GDM1 (cell line): ENCODE measurements at places on chromosomes 7 and 10.

- no peak for DNase-seq
Measured at GRCh38 chr7:158369866-158370265, 217.8 kb downstream of the PTPRN2 start.

DNA sequence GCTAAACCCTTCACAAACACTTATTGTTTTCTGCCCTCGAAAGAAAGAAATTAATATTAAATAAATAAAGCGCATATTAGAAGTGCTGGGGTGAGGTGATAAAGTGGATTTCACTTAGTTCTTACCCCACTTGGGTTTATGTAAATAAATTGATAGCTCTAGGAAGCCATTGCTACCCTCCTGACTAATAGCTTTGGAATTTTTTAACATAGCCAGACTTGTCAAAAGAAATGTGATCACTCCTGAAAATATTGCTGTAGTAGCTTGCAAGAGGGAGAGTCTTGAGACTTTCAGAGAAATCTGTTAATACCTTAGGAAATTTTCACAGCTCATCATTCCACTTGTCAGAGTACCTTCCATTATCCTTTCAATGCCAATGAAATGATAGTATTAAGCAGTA lies 7.6 kb downstream of the ARL5B start:
- DNase-seq = no peak

DNA sequence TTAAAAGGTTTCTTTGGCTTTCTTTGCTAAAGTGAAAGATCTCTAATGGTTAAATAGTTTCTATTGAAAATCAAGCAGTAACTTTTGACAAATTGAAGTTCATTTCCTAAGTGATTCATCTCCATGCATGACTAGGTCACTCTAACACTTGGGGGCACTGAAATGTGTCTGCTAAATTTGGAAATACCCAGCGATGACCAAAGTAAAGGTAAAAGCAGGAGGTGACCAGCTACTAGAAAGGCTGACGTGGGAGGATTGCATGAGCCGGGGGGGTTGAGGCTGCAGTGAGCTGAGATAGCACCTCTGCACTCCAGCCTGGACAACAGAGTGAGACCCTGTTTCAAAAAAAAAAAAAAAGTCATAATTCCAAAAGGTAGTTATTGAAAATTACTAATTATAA lies 111.8 kb upstream of the GPR141 start:
- DNase-seq = no peak

DNA sequence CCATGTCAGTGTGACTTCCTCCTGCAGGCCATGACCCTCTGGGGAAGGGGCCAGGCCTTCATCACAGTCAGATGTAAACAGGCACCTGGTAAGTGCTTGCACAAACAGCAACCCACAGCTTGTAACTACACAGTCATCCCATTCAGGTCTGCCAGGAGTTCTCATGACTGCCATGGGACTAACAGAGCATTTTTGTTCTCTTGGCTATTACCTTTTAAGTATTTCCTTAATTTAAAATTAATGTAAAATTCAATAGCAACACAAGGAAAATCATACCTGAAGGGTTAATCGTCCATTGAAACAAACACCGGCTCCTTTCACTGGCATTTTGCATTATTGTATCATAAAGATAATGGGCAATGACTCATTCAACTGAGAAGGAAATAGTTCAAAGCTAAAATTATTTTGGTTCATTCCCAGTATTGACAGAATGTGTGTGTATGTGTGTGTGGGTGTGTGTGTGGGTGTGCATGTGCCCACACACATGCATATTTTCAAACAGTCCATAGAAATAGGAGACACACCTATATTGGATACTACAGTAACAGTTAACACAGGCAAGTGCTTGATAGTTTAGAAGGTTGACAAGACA lies 307.9 kb downstream of the WDR11 start:
- DNase-seq = no peak

GRCh38 chr7:18087687-18088078 lies 60.0 kb upstream of the PRPS1L1 start:
- DNase-seq = no peak

- no peak for DNase-seq
Measured at GRCh38 chr7:26843705-26844104, 20.7 kb downstream of the SKAP2 start.

GRCh38 chr10:97178074-97178473 lies 7.7 kb downstream of the SLIT1 start:
- DNase-seq = no peak

- DNase-seq = no peak
Measured at GRCh38 chr7:111409714-111410422, 152.4 kb downstream of the IMMP2L start.

DNA sequence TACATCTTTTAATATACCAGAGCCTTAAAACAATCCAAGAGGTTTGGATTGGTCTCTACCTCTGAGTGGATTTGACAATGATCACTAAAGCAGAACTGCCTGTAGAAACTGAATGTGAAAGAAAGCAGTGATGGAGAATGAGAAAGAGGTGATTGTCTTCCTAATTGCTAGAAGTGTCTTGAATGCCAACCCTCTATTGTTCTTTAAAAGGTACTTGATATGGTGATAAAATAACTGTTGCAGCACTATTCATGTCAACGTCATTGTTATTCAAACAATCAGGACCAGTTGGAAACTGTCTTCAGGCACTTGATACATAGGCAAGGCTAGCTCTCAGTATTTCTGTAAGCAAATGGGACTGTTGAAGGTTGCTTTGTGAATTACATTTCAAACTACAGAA lies 47.9 kb upstream of the ITPRID1 start:
- DNase-seq = no peak

DNA sequence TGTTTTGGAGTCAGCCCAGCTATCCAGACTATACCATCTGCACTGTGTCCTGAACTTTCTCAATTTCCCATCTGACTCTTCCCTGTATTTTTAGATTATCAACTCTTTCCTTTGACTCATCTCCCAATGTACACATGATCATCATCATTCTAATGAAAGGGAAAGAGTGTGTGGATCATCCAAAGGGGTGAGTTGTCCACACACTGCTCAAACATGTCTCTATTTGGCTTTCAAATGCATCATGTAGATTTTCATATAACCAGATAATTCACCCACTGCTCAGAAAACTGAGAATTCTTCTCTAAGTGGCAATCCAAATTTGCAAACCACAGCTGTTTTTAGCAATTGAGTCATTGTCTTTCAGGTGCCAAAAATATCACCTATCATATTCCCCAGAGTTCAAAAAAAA lies 190.2 kb upstream of the HPS1 start:
- no peak for DNase-seq

DNA sequence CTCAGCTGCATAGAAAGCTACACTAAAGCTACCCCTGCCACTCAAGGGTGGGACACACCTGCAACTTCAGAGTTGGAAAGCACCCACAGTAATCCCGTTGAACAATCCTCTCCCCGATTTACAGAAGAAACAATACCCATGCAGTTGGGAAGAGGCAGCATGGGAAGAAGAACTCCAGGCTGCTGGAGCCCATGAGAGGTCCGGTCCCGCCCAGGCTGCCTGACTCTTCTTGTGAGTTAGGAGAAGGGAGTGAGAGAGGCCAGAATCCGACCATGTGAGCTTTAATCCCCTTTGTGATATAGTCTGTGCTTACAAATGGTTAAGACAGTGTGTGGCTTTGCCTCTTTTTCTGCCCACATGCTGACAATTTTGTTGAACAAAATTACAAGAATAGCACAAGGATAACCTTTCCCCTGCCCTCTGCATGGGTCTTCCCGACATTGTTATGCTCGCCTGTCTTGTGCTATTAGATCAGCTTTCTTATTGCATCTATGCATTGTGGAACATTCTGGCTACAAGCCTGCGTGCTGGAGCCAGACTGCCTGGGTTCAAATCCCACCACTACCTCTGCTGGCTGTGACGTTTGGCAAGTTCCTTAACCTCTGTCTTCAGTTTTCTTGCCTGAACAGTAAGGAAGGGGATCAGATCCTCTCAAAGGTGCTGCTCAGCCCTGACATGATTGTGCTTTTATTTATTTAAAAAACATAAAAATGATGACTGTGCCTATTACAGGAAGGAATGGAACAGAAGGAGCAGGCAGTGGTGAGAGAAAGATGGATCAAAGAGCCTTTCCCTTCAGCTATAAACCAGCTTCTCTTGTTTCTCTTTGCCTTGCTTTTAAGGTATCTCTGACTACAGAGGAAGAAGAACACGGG lies 56.0 kb downstream of the BPGM start:
- DNase-seq = no peak

- no peak for DNase-seq
Measured at GRCh38 chr10:127028556-127028955, 123.3 kb downstream of the DOCK1 start.

- no peak for DNase-seq
Measured at GRCh38 chr7:142177869-142178268, 66.4 kb downstream of the MGAM2 start.

GRCh38 chr10:97822261-97822687 lies 27.4 kb upstream of the GOLGA7B start:
- DNase-seq = no peak

DNA sequence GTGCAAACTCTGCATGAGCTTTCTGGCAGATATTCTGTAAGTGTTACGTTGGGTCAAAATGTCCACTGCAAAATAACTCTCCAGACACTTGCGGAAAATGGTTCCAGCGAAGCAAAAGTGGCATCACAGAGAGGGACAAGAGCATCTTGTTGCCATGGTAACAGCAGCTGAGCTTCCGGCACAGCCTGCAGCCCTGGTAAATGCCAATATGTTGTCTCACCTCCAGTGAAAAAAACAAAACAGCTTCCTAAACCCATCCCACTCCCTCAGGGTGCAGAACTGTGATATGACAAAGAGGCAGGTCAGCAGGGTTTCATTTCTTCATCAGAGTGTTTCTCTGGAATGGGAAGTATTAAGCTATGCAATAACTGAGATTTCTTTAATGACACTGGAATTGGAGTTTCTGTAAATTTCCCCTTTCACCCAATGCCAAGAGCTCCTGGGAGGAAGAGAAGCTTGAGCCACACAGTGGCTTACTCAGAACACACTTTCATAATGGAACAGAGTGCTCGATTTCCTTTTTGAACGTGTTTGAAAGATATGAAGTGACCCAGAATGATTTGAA lies 65.6 kb downstream of the FOXI2 start:
- DNase-seq = no peak

- DNase-seq = no peak
Measured at GRCh38 chr10:33579996-33580395, 245.5 kb upstream of the NRP1 start.

GRCh38 chr10:67788028-67788886 lies 49.7 kb downstream of the DNAJC12 start:
- DNase-seq = no peak

DNA sequence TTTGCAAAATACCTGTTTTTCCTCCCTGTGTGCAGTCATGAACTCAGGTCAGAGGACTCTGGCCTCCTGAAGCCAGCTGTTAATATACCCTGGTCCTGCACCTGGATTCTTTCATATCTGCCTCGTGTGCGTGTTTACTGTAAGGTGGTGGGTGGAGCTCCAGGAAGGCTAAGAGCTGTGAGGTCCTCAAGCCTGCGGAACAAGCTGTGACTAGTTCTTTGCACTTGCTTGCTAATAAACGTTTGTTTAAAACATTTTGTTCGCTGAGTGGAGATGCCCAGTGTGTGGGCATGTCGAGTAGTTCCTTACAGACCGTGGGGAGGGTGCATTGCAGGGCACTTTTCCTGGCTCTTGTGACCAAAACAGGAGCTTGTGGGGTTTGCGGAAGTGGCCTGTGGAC lies 139.0 kb downstream of the DOCK1 start:
- DNase-seq = no peak

- DNase-seq = no peak
Measured at GRCh38 chr7:114949231-114949630, 27.3 kb downstream of the MDFIC start.

GRCh38 chr10:15775513-15775912 lies 55.8 kb upstream of the ITGA8 start:
- no peak for DNase-seq

- DNase-seq = no peak
Measured at GRCh38 chr7:73827567-73828106, 3.2 kb upstream of the CLDN4 start.

GRCh38 chr7:135914346-135914745 lies 62.8 kb downstream of the MTPN start:
- DNase-seq = no peak

GRCh38 chr7:149776289-149776688 lies 2.9 kb upstream of the ZNF467 start:
- peak; percentile 77 for DNase-seq

DNA sequence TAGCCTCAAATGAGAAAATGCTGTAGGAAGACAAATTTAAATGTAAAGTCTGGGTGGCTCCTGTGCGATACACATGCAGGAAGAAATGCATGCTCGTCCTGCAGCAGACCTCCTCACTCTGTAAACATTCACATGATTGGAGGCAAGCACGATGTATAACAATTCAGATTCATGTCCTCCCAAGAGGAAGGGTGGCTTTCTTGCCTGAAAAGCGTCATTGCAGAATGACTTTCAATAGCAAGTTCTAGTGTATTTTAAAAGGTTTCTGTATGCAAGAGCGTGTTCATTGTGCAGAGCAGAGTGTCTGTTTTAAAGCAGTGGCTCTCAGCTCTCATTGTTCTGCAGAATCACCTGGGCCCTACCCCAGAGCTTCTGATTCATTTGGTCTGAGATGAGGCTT lies 170.3 kb upstream of the CELF2 start:
- DNase-seq = no peak

DNA sequence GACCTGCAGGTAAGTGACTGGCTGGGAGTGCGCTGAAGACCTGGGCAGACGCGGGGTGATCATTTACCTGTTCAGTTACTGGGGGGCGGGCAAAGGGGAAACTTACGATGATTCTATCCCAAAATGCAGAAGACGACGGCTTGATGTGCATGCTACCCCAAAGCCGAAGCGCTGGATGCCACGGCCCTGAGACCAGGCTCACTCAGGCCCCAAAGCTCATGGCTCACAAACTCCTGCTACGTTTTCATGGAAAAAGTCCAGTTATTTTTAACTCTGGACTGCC lies 200.6 kb downstream of the DIP2C start:
- no peak for DNase-seq

- DNase-seq = no peak
Measured at GRCh38 chr7:98285157-98286092, 3.9 kb downstream of the BRI3 start.
